ENCODE measurements at places on chromosomes 12 and 14.

GRCh38 chr12:44500423-44500822 lies 375.7 kb downstream of the NELL2 start:
- DNase-seq, result no peak

DNA sequence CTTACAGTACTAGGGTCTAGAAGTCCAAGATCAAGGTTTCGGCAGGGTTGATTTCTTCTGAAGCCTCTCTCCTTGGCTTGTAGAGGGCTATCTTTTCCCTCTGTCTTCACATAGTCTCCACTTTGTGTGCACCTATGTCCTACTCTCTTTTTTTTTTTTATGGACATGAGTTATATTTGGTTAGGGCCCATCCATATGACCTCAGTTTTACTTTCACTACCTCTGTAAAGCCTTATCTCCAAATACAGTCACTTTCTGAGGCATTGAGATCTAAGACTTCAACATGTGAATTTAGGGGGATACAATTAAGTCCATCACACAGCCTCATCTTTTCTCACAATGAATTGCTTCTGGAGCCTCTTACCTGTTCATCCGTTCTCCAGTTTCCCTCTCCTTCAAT lies 5.9 kb upstream of the SPTB start:
- no peak for DNase-seq

GRCh38 chr12:53123578-53124351 lies 20.5 kb downstream of the SOAT2 start:
- no peak for DNase-seq

DNA sequence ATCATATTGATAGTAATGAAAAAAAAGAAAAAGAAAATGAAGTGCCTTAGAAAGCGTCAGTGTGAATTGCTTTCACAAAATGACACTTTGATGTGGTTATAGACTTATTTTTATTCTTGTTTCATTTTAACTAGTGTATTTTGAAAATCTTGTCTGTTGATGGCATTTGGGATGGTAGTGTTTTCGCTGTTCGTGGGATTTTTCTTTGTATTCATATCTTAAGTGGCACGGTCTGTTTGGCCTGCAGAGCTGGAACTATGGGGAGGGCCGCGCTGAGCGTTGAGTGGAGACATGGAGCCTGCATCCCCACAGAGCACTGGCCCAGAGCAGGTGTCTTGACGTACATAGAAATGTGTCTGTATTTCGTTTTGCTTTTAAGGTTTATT lies 61.6 kb downstream of the WDR20 start:
- no peak for DNase-seq

- DNase-seq, result no peak
Measured at GRCh38 chr12:121240484-121241101, 30.7 kb downstream of the P2RX4 start.

DNA sequence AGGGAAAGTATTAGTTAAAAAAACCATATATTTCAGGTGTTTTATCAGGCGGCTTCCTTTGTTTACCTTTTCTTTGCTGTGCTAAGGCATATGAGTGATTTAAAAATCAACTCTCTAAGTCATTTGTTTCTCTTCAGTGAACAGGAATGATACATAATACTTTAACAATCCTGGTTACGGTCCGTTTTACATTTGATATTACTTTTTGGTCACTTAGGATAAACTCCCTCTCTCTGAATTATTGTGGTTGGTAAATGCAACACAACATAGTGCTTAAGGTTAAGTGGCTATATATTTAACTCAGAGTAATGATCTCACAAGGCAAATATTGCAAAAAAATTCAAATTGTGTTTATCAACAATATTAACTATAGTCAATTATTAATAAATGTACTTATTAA lies 32.7 kb upstream of the AKAP6 start:
- no peak for DNase-seq

GRCh38 chr12:48816143-48816854 lies 2.0 kb upstream of the CACNB3 start:
- DNase-seq, result no peak

DNA sequence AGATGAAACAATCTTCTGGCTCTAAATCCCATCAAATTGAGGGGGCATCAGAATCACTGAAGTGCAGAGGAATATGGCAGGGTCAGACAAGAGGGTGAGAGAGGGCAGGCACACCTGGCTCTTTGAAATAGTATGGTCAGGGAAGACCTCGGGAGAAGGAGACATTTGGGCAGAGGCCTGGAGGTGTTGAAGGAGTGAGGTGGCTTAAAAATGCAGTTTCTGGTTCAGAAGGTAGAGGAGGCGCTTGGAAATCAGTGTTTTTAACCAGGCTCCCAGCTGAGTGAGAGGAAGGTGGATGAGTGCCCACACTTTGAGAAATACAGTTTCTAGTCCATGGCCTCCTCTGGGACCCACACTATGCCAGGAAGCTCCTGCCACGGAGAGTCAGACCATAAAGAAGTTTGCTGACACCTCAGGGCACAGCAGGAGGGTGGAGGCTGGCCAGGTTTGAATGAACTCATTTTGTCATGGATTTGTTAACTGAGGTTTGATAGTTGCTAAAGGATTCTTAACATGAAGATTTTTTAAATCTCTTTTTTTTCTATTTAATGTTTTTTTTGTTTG lies 20.1 kb downstream of the NID2 start:
- no peak for DNase-seq

DNA sequence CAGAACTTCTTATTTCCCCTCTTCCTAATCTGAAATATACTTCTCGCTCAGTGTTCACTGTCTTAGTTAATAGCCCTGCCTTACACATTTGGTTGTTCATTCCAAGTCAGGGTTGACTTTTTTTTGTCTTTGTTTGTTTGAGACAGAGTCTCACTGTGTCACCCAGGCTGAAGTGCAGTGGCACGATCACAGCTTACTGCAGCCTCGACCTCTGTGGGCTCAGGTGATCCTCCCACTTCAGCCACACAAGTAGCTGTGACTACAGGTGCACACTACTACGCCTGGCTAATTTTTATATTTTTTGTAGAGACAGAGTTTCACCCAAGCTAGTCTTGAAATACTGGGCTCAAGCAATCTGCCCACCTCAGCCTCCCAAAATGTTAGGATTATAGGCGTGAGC lies 42.3 kb upstream of the PRPF39 start:
- no peak for DNase-seq

DNA sequence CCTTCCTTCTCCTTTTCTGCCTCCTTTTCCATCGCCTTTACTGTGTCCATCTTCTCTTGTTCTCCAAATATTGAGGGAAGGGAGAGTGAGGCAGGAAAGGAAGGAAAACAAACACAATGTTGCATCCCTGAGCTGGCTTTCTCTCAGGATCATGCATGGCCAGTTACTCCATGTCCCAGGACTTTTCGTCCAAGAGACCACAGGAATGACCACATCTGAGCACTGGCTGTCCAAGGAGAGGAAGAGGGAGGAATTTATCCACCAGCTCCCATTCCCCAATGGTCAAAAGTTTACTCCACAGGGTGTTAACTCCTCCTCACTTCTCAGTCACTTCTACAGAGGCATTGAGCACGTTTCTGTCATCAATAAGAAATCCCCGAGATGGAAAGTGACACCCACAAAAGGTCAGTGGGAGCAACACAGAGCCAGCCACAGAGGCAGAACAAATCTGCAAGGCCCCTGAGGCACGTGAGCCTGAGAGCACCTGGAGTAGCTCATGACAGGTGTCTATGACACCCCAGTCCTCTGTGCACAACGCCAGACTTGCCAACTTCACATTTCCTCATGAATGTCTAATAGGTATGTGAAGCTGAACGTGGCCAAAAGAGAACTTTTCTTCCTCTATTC lies 177.3 kb upstream of the NUDT4 start:
- no peak for DNase-seq

- DNase-seq, result no peak
Measured at GRCh38 chr14:76971549-76971948, 57.0 kb downstream of the IRF2BPL start.

DNA sequence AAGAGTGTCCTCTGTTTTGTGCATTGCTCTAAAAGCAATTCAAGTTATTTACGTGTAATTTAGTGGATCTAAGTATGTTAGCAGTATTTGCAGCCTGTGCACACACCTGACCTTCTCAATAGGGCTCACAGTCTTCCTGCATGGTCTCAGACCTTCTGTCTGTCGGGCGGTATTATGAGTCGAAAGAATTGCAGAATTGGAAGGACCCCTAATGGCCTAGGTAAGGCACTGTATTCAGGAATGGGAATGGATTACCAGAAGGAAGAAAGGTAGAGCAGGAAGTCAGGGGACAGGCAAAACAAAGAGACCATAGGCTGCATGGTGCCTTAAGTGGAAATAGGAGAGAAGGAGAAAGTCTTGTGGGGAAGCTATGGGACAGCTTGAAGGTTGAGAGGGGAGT lies 341.6 kb downstream of the VRK1 start:
- DNase-seq, result no peak

DNA sequence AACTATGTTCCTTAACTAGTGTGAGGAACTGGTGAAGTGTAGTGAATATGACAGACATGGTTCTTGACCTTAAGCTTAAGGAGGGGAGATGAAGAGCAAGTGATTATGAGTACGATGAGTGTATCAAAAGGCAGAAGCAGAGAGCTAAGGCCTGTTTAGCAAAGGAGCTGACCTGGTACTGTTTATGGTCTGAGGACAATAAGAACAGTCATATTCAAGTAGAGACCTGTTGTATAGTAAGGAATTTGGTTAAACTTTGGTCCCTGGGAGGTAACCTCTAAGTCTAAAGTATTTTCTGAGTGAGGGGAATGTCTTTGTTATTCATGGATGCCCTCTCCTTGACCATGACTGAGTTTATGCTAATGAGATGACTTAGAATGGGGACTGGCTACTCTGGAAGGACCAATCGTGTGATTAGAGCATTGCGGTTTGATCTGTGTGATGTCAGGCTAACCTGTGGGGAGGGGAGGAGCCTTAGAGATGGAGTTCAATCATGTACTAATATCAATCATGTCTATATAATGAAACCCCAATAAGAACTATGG lies 389.3 kb downstream of the BMP4 start:
- DNase-seq, result no peak

GRCh38 chr14:104075530-104076151 lies 9.9 kb upstream of the ASPG start:
- no peak for DNase-seq

DNA sequence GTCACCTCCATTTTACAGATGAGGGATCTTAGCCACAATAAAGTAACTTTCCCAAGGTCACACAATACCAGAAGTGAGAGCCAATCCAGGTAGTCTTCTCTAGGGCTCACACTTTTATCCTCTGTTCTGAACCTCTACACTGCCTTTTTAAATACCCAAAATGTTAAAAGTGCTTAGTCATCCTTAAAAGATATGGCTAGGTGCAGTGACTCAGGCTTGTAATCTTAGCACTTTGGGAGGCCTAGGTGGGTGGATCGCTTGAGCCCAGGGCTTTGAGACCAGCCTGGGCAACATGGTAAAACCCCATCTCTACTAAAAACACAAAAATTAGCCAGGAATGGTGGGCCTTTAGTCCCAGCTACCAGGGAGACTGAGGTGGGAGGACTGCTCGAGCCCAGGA lies 104.1 kb upstream of the PPP4R3A start:
- no peak for DNase-seq

GRCh38 chr12:94566345-94566744 lies 84.0 kb downstream of the TMCC3 start:
- DNase-seq, result no peak

GRCh38 chr14:92737206-92737605 lies 11.2 kb downstream of the LGMN start:
- DNase-seq, result no peak

DNA sequence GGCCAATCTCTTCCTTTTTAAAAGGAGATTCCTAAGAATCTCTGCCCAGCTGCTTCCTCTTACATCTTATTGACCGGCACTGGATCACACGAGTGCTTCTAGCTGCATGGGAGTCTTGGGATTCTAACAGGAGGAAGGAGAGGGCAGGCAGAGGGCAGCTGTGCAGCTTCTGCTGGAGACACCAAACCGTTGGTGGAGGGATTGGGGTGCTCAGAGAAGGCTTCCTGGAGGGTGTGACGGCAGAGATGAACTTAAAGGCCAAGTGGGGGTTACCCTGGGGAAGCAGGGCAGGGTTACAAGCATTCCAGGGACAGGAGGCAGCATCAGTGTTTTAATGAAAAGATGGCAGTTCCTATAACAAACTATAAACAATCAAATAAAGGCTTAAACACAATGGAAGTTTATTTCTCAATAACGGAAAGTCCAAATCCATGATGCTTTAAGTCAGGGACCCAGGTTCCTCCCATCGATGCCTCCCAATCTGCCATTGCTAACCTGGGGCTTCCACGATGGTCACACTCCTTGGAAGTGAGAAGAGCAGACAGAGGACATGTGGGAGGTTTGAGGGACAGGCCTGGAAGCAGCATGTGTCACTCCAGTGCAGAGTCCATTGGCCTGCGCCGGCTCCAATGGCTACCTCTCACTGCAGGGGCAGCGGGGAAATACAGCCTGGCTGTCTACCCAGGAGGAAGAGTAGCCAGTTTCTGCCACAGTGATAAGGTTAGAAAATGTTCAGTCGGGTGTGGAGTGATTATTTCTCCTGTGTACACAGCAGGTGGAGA lies 53.1 kb upstream of the DDX11 start:
- no peak for DNase-seq

GRCh38 chr12:2796187-2796666 lies 1.5 kb downstream of the FKBP4 start:
- no peak for DNase-seq

DNA sequence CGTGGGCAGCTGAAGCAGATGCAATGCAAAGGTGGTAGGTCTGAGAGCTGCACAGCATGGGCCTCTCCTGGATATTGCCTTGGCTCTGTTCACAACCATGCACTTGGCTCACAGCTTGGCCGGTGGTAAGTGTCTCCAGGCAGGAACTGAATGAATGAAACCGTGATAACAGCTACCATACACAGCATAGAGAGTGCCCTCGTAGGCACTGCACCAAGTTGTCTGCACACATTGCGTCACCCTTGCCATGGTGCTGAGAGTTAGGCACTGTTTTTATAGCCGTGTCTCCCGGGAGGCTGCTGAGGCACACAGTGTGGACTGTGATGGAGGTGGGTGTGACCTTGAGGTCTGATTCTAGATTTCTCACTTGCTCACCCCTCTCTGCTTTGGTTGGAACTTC lies 157.6 kb upstream of the VASH1 start:
- no peak for DNase-seq

DNA sequence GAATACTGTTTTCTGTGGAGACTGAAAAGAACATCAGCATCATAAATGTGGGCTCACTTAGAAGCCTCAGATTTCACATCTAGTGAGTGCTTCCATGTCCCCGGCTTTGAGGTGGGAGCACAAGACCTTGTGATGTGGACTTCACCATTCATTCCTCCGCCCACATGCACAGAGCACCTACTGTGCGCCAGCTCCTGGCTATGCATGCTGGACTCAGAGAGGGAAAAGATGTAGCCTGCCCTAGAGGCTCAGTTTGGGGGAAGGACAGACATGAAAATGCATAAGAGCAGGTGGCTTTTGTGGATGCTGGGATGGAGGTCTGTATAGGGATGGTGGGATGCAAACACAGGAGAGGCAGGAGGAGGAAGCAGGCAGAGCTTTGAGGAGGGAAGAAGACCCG lies 65.0 kb downstream of the SERPINA3 start:
- DNase-seq, result no peak

GRCh38 chr12:13033476-13033875 lies 10.7 kb upstream of the FAM234B start:
- DNase-seq, result no peak

Data from NCI-H2081 treated with DMSO at 0.1 percent for 48 hours (cell line).